Esophagus mucosa (tissue), 1 donor: ENCODE measurements at places on chromosomes 2 and 18.

DNA sequence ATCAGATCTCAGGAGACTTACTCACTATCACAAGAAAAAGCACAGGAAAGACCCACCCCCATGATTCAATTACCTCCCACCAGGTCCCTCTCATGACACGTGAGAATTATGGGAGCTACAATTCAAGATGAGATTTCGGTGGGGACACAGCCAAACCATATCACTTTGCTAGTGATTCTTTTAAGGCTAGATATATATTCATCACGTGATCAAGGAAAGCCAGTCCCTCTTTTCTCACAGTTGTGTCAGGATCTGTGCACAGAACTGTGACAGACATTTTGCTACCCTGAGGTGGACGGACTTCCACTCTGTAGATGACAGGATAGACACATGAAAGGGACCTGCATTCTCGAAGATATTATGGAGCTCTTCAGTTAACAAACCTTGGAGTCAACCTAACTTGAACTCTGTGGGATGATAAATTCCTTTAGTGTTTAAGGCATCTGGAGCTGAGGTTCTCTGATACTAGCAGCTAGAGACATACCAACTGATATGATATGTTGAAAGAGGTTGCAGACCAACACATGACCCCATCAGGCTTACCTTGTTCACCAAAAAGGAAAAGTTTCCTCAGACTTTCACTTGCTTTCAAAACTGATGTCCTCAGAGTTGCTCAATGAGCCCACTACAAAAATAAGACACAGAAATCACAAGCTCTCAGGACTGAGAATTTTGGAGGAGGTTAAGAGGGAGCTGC is 66.3 kb upstream of the SCG2 start:
- ATAC-seq: no peak

GRCh38 chr2:113164930-113165585 is 8.7 kb upstream of the PSD4 start:
- peak; percentile 7 for ATAC-seq

DNA sequence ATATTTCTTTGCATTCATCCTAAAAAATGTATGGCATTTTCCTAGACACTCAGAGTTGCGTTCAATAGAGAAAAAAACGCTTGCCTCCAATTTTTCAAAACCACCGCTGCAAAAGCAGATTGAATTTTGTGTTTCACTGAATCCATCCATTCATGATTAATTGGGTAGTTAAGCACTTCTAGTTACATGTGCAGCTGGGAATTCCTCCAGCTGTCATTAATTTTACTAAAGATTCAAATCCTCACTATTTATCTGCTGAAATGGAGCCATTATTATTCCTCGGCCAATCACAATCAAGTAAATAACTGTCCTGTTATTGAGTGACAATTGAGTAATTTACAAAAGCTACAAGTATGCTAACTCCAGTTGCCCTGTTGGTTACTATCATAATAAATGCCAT is 75.8 kb upstream of the ARL5A start:
- ATAC-seq: no peak

DNA sequence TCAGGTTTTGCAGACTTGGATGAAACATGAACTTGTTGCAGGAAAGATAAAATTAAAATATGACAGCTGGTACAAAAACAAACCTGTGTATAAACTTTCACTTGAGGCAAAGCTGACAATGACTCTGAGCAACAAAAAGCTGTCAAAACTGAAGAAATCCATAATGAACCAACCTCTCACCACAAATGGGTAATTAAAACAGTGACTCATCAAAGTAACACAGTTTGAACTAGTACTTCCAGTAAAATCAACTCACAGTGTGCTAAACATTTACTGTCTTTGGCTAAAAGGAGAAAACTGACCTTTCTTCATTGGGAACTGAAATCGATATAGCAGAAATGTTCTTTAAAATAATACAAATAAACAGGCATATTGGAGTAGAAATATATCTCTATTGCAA is 209.7 kb downstream of the WDPCP start:
- peak; percentile 71 for ATAC-seq

- no peak for ATAC-seq
These were observed 588 bp downstream of the OTX1 start for GRCh38 chr2:63051042-63051794.

DNA sequence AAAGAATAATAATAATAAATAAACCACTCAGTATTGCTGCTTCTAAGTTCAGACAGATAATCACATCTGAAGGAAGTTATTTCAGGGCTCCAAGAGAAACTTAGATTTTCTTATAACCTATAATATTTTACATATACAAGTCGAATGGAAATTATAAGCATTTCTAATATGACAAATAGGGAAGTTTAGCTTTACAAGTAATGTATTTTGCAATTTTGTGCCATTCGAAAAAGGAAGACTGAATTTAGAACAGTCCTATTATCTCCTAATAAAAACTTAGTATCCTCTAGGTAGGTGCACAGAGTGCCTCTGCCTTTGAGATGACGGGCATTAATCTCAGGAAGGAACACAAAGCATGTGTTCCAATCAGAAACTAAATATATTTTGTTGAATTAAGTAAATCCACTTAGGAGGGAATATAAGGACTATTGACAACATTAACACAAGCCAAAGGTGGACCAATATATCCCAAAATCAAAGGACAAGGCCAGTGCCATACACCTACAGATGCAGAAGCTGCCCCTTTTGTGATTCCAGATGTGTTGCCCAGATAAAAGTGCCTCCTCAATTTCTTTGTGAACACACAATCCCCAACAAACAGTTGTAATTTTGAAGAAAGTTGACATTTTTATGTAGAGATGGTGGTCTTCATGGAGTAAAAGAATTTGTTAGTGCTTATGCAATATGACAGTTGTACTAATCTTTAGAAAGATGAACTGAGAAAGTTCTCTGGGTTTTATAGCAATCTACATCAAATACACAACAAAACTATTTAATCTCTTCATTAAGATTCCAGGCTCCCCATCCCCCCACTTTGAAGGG is 36.6 kb downstream of the PTCD3 start:
- ATAC-seq: no peak

DNA sequence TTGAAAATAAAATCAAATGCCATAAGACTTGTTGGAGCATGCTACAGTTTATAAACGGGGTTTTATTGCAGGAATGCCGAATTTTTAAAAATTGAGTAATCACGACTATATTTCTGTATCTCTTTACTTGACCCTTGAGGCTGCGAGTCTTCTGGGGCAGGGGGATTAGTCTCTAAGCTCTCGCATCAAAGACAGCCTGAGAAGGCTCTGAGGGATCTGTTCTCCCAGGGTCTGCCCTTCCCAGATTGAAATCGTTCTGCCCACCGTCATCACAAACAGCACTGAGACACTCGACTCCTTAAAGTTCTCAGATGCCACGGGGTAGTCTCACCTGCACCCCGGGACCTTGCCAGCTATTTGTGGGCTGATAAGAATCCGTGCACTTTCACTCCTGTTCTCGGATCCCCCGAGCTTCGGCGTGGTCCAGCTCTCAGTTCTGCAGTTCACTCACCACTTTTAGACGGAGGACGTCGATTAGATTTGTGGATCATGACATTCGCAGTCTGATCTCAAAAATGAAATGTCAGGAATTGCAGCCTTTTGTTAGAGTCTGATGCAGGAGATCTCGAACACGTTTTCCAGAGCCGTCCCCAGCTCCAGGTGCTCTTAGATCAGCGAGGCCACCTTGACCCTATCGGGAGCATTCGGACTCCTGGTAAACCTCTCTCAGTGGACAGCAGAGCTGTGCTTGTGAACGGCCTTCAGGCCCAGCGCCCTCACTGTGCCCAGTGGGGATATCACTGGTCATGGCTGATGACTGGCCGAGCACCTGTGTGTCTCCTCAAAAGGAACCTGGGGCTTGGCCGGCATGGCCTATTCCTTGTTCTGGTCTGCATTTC is 43.0 kb downstream of the TWIST2 start:
- no peak for ATAC-seq

DNA sequence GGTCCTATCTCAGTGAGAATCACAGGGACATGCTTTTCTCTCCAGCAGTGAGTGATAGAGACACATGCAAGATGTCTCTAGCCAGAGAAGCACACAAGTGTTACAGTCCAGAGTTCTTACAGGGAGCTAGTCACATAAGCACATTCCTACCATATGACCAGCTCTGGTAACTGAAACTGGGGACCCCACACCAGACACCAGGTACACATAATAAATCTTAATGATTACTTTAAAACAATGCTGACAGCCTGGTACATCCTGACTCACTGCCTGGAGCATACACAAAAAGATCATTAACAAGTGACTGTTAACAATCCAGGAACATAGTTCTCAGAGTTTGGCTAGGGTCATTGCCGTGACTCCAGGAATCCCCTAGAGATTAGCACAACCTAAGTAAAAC is 53.6 kb downstream of the GALNT1 start:
- peak; percentile 43 for ATAC-seq

DNA sequence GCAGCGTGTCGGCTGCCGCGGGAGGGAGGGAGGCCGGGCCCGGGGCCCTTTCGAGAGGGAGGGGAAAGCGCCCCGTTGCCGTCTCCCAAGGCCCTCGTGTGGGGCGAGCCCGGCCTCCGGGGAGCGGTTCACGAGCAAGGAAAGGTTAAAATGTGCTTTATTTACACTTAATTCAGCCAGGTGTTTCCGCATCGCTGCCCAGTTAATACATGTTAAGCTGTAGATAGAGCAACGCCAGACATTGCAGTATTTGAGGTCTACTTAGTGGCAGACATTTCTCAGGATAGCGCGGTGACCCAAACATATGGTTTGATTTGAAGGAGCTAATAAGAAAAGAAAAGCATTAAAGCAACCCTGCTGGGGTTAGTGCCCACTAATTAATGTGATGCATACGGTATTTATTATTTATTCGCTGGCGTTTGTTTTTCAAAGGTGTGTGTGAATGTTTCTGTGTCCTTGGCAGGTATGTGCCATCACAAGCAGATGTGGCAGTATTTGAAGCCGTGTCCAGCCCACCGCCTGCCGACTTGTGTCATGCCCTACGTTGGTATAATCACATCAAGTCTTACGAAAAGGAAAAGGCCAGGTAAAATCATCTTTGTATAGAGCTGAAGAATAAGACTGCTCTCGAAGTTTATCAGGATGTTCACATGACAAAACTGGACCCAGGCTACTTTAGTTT is 571 bp downstream of the EEF1B2 start:
- ATAC-seq: peak; percentile 71

- no peak for ATAC-seq
These were observed 17.2 kb upstream of the LYPD6B start for GRCh38 chr2:149021271-149021719.

- no peak for ATAC-seq
These were observed 136.4 kb upstream of the CELF4 start for GRCh38 chr18:37701967-37702366.

GRCh38 chr2:172821370-172822338 is 86.0 kb downstream of the RAPGEF4 start:
- ATAC-seq: peak; percentile 29

- ATAC-seq: no peak
These were observed 1081.4 kb upstream of the NRXN1 start for GRCh38 chr2:52113338-52113737.

DNA sequence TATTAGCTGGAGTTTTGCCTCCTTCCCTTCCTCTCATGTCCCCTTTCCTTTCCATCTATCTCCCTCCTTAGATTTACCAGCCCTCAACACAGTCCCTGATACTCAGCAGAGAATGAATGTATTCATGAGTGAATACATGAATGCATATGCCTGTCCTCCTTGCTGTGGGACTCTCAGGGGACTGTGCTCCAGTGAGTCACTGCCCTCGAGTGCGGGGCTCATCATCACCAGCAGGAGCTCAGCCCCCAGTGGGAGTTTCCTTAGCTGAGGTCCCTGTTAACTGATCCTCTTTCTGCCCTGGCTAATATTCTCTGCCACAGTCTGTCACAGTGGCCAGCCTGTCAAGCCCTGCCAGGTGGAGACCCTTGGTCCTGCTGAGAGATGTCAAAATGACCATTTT is 104.9 kb upstream of the LHCGR start:
- no peak for ATAC-seq

DNA sequence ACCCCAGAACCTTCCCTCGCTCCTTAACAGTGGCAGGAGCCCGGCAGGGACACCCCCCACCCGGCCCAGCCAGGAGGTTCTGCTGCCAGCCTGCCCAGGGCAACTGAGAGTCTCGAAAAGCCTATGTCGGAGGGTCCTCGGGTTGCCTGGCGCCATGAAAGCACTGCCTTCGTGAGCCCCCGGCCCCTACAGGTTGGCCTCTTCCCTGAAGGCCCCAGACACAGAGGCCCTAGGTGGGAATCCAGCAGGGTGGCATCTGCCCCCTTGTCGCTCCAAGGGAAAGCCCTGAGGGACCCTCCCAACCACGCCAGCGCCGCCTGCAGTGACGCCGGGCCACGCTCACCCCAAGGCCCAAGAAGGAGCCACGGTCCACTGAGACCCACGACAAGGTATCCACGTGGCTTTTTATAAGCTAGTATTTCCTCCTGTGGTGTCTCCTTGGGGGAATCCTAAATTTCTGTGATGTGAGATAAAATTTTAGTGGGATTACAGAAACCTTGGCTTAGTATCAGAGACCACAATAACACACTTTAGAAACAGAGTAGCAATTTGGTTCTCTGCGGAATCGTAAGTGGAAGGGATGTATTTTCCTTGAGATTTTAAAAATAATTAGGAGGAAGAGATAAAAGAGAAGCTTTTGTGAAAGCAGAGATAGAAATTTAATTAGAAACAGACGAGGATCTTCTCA is 138.9 kb downstream of the HDAC4 start:
- ATAC-seq: no peak

GRCh38 chr2:144520756-144521487 is 1.0 kb upstream of the ZEB2 start:
- ATAC-seq: no peak

GRCh38 chr2:120400551-120400950 is 54.6 kb downstream of the INHBB start:
- no peak for ATAC-seq

GRCh38 chr2:33370636-33371265 is 105.7 kb upstream of the RASGRP3 start:
- no peak for ATAC-seq

- no peak for ATAC-seq
These were observed 156.3 kb upstream of the MSH6 start for GRCh38 chr2:47626664-47627063.

DNA sequence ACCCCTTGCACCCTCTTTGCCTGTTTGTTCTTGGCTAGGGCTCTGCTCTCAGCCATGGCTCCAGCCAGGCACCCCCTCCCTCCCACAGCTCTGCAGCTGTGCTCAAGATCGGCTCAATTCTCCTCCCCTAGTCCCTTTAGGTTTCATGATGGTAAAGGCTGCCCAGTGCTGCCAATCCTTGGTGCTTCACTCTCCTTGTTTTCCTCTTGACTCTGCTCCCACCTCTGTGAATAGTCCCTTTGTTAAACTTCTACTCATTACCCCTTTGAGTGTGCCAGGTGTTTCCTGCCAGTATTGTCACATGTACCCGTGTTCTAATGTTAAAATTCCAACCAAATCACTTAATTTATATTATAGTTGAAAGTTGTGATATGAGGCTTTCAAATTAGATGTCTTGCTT is 101.0 kb upstream of the CERS6 start:
- ATAC-seq: no peak

GRCh38 chr2:226732478-226733188 is 67.0 kb downstream of the IRS1 start:
- no peak for ATAC-seq

DNA sequence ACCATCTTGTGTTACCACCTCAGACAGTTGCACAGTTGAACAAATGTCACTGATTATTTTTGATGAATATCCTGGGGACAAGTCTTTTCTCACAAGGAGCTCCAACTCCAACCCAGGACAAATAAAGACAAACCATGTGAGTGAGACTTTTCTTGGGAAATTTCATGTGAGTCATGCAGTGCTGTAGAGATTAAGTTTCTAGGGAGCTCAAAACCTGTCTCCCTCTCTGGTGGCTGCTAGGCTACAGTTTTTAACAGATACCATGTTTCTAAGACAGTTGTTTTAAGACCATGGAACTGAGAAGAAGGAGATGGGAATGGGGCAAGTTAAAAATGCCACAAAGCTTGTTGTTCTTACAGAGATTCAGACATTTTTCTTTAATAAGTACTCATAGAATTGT is 255.5 kb downstream of the RIT2 start:
- ATAC-seq: no peak
